ENCODE measurements at places on chromosomes 5 and 9.

DNA sequence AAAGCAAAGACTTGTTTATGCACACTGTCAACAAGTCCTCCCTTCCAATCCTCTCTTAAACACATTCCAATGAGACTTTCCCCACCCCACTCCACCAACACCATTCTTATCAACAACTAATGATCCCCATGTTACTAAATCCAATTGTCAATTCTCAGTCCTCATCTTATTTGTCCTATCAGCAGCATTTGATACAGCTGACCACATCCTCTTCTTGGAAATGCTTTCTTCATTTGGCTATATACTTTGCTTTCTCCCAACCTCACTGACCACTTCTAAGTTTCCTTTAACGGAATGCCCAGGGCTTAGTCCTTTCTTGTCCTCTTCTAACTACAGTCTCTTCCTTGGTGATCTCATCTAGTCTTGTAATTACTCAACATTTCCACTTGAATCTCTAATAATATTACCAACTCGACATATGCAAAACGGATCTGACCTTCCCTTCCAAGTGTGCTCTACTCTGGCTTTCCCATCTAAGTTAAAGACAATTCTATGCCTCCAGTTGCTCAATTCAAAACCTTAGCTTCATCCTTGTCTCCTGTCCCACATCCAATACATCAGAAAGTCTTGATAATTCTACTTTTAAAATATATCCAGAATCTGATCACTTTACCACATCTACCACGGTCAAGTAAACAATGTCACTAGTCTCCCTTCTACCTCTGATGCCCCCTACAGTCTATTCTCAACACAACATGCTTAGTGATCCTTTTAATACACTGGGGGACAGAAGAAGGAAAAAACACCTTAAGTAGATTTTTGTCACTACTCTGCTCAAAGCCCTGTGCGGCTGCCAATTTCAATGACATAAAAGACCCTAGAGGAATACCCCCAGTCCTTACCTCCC, 25.5 kb downstream of the AGTPBP1 start:
- DNase-seq: no peak
- no peaks in the 10 kb centered on the region for H3K27me3 ChIP-seq
- peaks cover 8% of the 10 kb centered on the region for H3K36me3 ChIP-seq
- no peak overlapping the region for H3K4me3 ChIP-seq
- H3K4me1 ChIP-seq: no peaks in the 10 kb centered on the region
- H3K27ac ChIP-seq: no peak overlapping the region

GRCh38 chr5:75509956-75510355, 1.5 kb downstream of the CERT1 start:
- H3K27me3 ChIP-seq: no peaks in the 10 kb centered on the region
- peaks cover 11% of the 10 kb centered on the region for H3K36me3 ChIP-seq
- no peaks in the 10 kb centered on the region for H3K4me1 ChIP-seq
- DNase-seq: no peak

DNA sequence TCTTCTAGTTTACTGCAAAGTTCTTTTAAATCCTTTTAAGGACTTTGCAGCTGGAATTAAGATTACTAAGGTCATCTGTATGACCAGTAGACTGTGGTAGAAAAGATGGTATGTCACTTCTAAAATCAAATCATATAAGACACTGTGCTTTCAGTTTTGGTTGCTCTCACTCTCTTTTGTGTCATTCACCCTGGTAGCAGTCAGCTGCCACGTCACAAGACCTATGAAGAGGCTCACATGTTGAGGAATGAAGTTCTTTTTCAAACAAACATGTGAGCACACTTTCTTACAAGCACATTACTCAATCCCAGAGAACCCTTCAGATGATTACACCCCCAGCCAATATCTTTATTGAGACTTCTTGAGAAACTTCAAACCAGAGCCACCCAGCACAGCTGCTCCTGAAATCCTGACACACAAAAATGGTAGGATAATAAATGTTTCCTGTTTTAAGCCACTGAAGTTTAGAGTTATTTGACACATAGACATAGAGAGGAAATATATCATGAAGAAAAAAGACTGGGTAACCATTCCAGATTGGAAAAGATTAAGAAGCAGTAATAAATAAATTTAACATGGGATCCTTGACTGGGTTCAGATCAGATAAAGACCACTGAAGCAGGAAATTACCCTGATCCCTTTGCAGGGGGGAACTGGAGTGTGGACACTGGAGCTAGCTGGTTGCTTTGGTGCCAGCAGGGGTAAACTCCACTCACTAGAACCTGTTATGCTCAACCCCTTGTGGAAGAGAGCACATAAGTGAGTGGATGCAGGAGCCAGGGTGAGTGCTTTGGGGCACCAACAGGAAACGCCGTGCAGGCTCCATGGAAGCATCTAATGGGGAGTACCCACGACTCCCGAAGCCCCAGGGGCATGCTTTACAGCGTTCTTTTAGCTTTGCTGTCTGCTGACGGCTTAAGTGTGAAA, 64.1 kb downstream of the SLCO4C1 start:
- H3K36me3 ChIP-seq: no peaks in the 10 kb centered on the region
- H3K27me3 ChIP-seq: no peaks in the 10 kb centered on the region
- no peaks in the 10 kb centered on the region for H3K4me1 ChIP-seq
- no peak overlapping the region for H3K4me3 ChIP-seq
- DNase-seq: no peak

GRCh38 chr5:133247151-133247709, 195.4 kb downstream of the HSPA4 start:
- no peak overlapping the region for H3K27ac ChIP-seq
- DNase-seq: no peak
- no peaks in the 10 kb centered on the region for H3K4me1 ChIP-seq
- no peak overlapping the region for H3K4me3 ChIP-seq
- no peaks in the 10 kb centered on the region for H3K36me3 ChIP-seq

GRCh38 chr9:32748013-32748412, 35.3 kb upstream of the TMEM215 start:
- H3K36me3 ChIP-seq: no peaks in the 10 kb centered on the region
- no peak for DNase-seq
- no peak overlapping the region for H3K4me3 ChIP-seq
- H3K27ac ChIP-seq: no peak overlapping the region

GRCh38 chr5:87776785-87777184, 364.1 kb upstream of the CCNH start:
- no peaks in the 10 kb centered on the region for H3K36me3 ChIP-seq
- no peak overlapping the region for H3K4me3 ChIP-seq
- DNase-seq: no peak
- H3K27me3 ChIP-seq: no peaks in the 10 kb centered on the region
- H3K27ac ChIP-seq: no peak overlapping the region

Data from H9 (cell line).